ENCODE measurements at places on chromosomes 16 and 17.

- no peak for DNase-seq
Measured at GRCh38 chr17:17548044-17548443, 43.5 kb downstream of the PEMT start.

- no peak for DNase-seq
Measured at GRCh38 chr16:81539009-81539758, 94.6 kb downstream of the CMIP start.

DNA sequence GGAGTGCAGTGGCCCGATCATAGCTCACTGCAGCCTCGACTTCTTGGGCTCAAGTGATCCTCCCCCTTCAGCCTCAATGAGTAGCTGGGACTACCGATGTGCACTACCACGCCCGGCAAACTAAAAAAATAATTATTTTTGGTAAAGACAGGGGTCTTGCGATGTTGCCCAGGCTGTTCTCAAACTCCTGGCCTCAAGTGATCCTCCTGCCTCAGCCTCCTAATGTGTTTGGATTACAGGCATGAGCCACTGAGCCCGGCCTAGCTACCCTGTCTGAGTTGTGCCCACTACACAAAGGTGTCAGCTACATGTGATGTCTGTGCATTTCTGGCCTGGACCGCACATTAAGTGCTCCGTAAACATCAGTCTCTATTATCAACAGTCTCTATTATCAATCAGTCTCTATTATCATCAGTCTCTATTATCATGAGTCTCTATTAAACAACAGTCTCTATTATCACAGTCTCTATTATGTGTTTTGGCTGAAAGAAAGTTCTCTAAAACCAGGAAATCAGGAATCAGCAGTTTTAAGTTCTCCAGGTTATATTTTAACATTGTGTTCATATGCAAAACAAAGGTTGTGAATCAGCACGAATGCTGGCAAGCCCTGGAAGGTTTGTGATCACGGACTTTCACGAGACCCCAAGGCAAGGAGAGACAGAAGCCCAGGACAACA is 721 bp upstream of the WWOX start:
- DNase-seq: no peak

GRCh38 chr16:31477220-31478216 is 5.4 kb upstream of the SLC5A2 start:
- DNase-seq: no peak

DNA sequence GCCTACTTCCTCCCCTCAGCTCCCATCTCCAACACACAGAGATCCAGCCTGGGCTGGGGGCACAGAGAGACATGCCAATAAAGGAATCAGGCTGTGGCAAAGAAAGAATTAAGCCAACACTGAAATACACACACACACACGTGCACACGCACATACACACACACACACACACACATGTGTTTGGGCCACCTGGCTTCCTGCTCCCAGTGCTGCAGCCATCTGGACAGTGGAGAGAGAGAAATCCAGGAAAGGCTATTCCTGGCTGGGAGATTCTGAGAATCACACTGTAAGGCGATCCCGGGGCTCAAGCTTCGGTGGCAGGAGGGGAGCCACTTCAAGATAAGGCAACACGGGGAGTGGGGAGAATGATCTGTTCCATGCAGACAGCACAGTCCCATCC is 72.4 kb downstream of the NOG start:
- no peak for DNase-seq

DNA sequence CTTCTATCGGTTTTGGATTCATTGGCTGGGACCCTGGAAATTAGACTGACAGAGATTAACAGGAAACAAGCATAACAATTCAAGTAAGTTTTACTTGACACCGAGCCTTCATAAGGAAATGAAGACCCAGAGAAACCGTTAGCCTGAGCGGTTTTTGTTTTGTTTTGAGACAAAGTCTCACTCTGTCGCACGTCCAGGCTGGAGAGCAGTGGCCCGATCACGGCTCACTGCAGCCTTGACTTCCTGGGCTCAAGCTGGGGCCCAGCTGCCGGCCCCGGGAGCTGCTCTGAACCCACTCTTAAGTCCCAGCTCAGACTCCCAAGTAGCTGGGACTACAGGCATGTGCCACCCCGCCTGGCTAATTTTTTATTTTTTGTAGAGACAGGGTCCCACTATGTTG is 321.3 kb downstream of the SEC14L1 start:
- DNase-seq: no peak

GRCh38 chr17:68170246-68170645 is 77.6 kb upstream of the AMZ2 start:
- DNase-seq: no peak

DNA sequence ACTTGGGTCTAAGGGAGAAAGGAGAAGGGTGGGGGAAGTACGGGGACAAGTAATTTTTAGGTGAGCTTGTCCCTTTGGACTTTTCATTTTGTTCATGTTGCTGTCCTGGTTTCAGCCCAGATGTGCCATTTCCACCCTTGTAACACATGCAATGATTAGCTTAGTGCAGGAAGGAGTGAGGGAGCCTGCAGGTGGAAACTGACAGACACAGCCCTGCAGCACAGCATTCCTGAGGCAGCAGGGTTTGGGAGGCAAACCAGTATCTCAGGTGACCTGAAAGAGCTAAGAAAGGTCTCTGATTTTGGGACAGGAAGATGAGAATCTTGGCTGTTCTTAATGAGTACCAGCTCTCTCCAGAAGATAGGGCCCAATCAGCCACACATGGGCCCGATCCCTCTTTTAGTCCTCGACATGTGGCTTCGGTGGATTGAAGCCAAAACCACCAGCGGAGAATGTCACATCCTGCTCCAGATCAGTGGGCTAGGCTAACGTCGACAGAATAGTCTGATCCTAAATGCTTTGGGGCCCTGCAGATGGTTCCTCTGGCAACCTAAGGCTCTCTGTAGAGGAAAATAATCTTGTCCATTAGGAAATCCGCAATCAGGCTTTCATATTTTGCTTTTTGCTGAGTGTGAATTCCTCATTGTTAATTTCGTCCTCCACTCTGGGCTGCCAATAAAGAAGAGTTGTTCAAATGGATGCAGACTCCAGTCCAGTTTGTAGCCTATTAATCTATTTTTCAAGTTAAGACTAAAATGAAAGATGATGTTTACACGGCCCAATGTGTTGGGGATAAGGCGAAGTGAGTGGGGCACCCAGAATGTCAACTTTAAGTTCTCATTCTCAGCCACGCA is 3.8 kb upstream of the RNF157 start:
- DNase-seq: peak; percentile 76

DNA sequence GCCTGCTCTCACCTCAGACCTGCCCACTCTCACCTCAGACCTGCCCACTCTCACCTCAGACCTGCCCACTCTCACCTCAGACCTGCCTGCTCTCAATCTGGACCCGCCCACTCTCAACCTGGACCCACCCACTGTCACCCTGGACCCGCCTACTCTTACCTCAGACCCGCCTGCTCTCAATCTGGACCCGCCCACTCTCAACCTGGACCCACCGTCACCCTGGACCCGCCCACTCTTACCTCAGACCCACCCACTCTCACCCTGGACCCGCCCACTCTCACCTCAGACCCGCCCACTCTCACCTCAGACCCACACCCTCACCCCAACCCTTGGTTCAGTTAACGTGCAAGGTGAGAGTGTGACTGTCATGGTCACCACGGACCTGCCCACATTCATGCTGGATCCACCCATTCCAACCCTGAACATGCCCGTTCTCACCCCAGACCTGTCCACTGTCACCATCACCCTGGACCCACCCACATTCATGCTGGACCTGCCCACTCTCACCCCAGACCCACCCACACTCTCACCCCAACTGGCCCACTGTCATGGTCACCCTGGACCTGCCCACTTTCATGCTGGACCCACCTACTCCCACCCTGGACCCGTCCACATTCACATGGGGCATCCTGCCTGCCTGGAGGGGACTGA is 31.2 kb upstream of the ENPP7 start:
- no peak for DNase-seq

DNA sequence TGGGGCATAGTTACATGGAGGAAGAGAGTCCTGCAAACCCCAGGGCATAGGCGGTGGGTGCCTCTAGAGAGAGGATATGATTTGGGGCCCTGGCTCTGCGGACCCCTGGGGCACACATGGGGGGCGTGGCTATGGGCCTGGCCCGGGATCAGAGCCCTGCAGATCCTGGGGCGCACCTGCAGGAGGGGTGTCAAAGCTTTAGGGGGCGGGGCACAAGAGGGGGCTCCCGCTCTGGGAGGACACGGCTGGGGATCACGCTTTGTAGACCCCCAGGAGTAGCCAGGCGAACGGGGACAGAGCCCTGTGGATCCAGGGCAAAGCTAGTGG is 497 bp downstream of the BCL7C start:
- no peak for DNase-seq

- no peak for DNase-seq
Measured at GRCh38 chr16:35146723-35147458, 1687.5 kb downstream of the TP53TG3F start.

GRCh38 chr17:69732272-69732918 is 317.9 kb downstream of the MAP2K6 start:
- DNase-seq: no peak

- no peak for DNase-seq
Measured at GRCh38 chr16:2768403-2769089, 8.5 kb downstream of the ELOB start.

DNA sequence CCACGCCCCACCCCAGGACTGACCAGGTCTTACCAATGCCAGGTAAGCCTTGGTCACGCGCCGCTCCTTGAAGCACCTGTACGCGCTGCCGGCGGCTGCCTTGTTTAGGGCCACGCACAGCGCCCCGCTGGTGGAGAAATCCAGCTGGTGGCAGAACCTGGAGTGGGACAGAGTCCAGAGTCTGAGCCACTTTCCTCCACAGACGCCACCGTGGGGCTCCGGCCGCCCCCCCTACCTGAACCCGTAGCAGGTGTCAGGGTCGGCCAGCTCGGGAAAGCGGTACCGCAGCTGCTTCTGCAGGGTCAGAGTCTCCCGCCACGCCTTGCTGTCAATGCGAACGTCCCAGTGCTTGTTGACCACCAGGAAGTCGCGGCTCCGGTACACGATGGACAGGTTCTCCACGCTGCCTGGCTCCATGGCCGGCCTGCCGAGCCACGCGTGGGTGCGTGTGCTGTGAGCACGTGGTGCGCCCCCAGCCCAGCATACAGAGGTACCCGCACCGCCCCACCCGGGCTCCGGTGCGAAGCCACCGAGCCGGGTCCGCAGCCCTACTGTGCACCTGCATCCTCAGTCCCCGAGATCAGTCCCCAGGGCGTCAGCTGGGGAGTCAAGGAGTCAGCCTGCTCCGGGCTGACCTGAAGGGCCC is 737 bp downstream of the RPUSD1 start:
- DNase-seq: no peak

GRCh38 chr17:14882131-14882530 is 383.0 kb downstream of the PMP22 start:
- DNase-seq: peak; percentile 51

DNA sequence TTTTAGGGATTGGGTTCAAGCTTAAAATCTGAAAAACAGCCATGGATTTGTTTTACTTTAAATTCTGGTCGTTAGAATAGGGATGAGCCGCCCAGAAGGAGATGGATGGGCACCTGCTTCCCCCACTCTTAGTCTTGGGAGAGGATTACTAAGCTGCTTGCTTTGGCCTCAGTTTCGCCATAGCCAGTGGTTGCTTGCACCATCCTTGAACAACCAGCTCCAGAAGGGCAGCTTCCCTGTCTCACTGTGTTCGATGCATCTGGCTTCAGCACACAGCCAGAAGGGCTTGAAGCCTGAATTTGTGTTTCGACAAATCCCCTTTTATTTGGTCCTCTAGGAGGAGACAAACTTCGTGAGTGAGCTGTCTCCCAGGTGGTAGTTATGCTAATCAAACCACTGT is 7.1 kb downstream of the CYB5D2 start:
- DNase-seq: no peak

GRCh38 chr16:26118575-26118974 is 426.8 kb downstream of the HS3ST4 start:
- DNase-seq: no peak

- DNase-seq: peak; percentile 81
Measured at GRCh38 chr16:57984443-57985203, 13.7 kb upstream of the CNGB1 start.

- DNase-seq: no peak
Measured at GRCh38 chr16:28596115-28596630, 677 bp downstream of the SULT1A2 start.

- no peak for DNase-seq
Measured at GRCh38 chr16:7843261-7843660, 510.6 kb downstream of the RBFOX1 start.

DNA sequence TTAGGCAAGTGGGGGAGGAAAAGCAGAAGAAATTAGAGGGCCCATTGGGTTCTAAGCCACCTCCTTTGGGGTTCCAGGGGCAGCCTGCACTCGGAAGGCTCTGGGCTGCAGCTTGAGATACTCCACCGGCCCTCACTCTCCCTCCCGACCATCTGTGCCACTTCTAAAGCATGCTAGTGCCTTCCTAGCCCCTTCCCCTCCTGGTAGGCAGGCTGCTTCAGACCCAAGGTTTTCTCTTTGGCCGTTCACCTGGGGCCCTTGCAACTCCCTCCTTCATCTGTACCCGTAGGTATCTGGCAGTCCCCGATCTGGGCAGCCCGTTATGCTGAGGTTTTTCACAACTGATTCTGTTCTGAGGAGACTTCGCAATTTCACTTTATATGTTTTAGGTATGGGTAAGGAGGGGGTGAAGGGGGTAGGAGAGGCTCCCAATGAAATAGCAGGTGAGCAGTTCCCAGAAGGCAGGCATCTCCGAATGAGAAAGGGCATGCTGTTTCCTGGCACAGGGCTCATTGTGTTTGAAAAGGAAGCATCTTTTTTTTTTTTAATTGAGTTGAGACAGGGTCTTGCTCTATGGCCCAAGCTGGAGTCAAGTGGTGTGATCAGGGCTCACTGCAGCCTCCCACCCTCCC is 98.7 kb downstream of the RAB11FIP4 start:
- no peak for DNase-seq

DNA sequence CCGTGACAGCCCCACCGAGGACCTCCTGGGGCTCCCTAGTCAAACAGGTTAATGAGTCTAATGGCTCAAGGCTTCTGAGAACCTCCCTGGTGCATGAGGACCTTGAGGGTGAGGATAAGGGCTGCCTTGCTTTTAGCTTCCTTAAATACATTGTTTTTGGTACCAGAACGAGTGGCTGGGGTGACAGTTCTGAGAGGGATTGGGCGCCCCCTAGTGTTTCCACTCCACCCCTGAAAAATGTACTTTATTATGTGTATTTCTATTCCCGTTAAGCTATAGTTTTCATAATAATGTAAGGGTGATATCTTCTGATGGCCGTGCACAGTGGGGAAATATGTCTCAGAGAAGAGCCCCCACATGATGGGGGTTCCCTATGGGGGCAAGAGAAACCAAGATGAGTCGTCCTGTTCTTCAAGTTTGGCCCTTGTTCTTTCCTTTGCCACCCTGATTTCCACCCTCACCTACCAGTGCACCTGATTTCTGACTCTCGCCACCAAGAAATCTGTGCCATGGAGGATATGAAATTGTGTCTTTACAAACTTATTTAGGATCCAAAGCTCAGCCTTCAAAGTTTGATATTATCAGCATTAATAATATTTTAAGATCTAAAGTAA is 14.5 kb upstream of the VWA3A start:
- DNase-seq: peak; percentile 51

Data from fibroblast of skin of right quadriceps (primary cell).